ENCODE measurements at places on chromosomes 2 and 18. TPM values are rescaled to one million over a fixed set of nuclear protein-coding genes. Genes with fewer than 3 reads are reported as not detected.

DNA sequence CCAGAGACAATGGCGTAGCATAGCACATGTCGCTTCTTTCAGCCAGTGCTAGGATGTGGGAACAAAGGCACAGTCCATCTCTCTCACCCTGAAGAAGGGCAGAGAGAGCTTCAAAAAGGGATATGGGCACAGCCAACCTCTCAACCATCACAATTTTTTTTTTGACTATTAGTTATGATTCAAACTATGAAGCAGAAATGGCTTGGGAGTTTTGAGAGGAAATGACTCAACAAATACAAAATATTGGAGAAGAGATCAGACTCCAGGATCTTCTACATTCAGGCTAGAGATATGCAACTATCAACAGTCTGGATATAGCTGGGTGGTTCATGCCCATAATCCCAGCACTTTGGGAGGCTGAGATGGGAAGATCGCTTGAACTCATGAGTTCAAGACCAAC lies 109.1 kb downstream of the MCFD2 start:
- no peak for DNase-seq

The REG1B gene
- not detected for polyA plus RNA-seq

The PRSS56 gene
- 0.09 TPM for polyA plus RNA-seq

DNA sequence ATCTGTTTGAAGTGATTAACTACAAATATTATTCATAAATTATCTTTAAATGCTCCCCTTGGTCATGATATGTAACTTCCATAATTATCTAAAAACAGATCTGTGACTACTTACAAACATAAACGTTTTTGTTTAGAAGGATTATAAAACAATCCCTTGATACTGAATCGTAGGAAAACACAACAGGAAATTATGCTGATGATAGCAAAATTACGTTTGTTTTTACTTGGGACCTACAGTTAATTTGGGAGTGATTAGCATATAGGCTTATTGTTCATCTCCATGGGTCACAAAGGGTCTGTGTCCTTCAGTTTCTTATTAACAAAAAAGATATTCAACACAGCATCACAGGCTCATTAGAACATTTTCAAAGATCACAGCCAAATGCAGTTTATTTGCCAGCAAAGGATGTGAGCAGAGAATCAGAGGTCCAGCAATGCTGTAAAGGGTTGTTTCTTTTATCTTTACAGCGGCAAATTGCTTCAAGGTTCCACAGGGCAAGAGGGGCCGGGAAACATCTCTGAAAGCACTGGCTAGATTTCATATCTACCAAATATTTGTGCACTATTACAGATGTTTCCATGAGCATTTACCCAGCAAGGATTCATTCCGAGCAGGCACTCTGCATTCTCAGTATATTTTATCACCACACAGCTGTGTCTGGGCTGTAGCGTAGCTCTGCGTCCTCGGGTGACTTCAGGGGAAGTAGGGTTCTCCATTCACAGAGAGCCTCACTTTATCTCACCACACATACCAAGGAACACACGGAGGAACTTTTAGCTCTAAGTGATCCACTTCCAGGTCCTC lies 4.1 kb downstream of the CCDC195 start:
- DNase-seq: no peak

- no peak for DNase-seq
These were observed 136.4 kb downstream of the SH3RF3 start for GRCh38 chr2:109265369-109265768.

- no peak for DNase-seq
These were observed 245.4 kb downstream of the GALR1 start for GRCh38 chr18:77495079-77495478.

- DNase-seq: no peak
These were observed 650.4 kb downstream of the RNF144A start for GRCh38 chr2:7567646-7568045.

DNA sequence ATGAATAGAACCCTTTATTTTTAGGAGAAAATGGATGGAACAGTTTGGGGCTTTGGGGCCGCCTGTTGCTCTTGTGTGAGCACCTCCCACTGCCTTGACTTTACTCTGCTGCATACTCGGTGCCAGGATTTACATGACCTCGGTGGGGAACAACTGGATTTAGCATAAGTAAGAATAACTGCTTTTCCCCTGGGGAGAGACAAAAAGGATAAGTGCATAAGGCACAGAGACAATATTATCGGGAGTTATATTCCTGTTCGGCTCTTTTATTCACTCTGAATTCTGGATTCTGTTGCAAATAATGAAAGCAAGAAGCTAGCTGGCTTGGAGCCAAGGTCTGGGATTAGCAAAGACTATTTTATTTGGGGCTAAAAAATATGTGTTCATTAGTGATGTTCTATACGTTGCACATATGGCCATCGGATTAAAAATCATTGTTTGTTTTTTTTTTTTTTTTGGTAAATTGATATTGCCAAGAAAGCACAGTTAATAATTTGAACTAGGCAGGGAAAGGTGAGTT lies 69.8 kb downstream of the CYBRD1 start:
- no peak for DNase-seq

DNA sequence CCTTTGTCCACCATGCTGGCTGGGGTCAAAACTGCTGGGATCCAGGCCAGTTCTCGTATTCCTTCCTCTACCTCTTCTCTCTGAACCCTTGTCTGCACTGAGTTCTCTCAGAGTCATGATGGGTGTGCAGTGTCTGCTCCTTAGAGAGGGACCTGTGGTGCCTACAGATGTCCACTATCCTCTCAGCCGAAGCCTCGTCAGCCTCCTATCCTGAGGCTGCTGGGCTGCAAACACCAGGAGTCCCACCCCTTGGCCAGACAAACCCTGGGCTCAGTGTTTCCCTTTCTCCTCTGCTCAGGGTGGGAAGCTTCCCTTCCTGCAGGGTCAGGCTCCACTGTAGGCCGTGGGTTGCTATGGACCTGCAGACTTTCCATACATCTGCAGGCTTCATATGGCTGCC lies 2.3 kb downstream of the INPP5D start:
- no peak for DNase-seq

- no peak for DNase-seq
These were observed 29.2 kb downstream of the CDH2 start for GRCh38 chr18:28147674-28148171.

DNA sequence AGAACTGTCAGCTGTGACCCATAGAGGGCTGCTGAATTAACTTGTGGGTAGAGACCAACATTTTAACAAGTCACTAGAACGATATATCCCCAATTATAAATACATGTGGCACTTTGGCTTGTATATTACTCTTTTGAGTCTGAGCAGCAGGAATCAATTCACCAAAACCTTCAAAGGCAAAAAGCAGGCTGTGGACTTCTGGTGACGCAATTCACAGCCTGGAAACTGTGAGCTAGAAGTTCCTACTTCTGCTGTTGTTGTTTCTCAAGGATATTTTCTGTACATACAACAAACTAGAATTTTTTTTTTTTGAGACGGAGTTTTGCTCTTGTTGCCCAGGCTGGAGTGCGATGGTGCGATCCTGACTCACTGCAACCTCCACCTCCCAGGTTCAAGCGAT lies 37.3 kb downstream of the PTCD3 start:
- DNase-seq: no peak

DNA sequence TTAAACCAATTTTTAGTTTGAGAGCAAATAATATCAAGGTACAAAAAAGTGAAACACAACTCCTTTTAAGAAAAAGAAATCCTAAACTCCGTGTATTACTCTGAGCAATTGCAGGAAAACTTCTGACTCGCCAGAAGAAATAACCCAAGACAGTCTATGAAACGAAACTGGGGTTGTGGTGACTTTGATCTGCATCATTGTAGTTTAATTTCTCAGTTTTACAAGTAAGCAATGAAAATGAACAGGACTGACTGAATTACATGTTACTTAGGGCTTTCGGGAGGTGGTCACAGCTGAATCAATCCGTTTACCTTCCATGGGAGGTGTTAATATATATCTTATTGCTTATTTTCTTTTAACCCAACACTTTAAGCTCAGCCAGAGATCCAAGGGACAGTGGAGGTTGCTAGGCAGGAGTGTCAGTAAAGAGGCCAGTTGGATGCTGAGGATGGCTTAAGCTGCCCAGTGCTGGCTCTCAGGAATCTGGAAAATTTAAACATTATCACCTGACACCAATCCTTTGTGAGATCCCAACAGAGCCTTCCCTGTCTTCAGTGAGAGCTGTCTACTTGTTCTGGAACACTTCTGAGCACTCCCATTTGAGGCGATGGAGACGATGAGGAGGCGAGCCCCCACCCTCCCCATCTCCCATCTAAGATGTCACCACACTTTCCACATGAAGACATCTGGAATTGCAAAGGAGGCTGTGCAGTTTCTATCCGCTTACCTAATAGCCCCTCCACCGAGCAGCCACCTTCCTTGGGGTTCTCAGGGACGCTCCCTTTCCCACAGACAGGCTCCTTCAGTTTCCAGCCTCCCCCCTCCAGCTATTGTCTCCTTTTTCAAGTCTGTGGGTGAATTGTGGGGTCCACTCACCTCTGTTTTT lies 3.6 kb upstream of the RAB31 start:
- no peak for DNase-seq

DNA sequence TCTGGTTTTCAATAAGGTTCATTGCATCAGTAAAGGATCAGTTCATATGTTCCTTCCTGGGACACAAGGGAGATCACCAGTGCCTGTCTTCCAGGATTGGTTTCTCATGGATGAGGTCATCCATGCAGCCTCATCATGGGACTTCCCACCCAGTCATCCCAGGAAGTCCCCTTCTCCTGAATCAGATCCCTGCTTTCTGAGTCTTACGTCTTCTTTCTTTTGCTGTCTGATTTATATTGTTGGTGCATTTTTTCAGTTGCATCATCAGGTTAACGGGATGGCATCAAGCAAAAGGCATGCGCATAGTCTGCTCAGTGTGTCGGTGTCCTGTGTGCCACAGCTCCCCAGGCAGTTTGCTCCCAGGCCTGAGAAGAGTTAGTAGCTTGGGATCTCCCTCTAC lies 105.9 kb downstream of the SOX11 start:
- DNase-seq: no peak

- no peak for DNase-seq
These were observed 47.3 kb downstream of the QPCT start for GRCh38 chr2:37391711-37392110.

The LIMS3 gene
- 5.7 TPM for polyA plus RNA-seq

- peak; percentile 5 for DNase-seq
These were observed 62.1 kb upstream of the SLC16A14 start for GRCh38 chr2:230130668-230131364.

DNA sequence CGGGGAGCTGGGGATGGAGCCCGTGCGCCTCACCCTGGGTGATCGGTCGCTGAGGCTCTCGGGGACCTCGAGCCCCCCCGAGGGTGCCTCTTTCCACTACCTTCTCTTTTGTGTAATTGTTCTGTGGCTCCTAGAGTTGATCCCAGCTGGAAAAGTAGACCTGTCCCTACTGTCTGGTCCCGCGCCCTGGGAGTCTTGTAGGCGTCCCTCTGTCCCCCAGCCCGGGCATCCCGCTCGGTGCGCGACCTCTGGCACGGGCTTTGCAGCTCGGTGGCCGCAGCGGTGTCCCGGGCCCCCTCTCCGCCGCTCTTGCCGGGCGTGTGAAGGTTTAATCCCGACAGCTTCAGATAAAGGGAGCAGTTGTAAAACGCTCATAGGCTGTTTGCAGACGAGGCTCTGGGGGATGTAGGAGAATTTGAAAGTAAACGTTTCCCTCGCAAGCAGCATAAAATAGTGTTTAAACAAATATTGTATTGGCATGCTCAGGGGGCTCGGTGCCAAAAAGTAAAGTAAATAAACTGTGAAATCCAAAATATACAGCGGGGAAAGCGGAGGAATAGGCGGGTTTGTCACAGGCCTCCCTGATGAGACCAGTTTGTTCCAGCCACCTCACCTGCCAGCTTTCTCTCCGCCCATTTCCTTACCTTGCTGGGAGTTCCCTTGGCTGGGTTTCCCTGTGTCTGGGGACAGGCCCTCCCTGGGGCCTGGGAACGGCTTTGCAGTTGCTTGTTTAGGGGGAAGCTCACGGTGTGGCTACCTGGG lies 1.9 kb downstream of the GLI2 start:
- DNase-seq: no peak

DNA sequence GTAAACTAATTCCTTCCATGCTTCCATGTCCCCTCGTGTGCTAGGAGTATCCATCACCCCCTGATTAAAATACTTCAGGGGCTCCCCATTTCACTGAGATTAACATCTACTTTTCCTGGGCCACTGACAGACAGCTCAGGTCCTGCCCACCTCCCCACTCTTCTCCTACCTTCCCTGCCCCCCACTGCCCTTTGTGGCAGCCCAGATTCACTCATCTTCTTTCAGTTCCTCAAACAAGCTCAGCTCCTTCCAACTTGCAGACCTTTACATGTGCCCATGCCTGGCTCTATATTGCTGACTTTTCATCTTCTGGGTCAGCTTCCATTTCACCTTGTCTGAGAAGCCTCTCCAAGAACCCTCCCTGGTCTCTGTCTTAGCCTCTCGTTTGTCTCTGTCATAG lies 12.0 kb downstream of the RUFY4 start:
- no peak for DNase-seq

GRCh38 chr2:58291726-58292438 lies 50.8 kb upstream of the FANCL start:
- DNase-seq: no peak

GRCh38 chr2:138271467-138271866 lies 230.1 kb upstream of the SPOPL start:
- DNase-seq: no peak

The IL37 gene
- 0.22 TPM for polyA plus RNA-seq

The TNFAIP6 gene
- 2.3 TPM for polyA plus RNA-seq

The HSPE1 gene
- polyA plus RNA-seq: 286 TPM

DNA sequence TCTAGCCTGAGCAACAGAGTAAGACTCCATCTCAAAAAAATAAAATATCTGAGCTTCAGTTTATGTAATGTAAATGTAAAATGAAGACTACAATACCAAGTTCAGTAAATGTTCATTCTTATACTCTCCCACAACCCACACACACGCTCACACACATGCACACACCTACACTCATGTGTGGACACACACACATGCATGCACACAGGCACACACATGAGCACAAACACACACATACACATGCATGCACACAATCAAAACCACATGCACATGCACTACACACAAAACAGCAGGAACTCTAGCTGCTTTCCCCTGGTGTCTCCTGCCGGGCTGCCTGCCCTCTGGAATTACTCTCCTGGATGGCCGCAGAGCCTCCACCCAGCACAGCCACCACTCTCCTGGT lies 90.6 kb downstream of the GFPT1 start:
- DNase-seq: no peak

DNA sequence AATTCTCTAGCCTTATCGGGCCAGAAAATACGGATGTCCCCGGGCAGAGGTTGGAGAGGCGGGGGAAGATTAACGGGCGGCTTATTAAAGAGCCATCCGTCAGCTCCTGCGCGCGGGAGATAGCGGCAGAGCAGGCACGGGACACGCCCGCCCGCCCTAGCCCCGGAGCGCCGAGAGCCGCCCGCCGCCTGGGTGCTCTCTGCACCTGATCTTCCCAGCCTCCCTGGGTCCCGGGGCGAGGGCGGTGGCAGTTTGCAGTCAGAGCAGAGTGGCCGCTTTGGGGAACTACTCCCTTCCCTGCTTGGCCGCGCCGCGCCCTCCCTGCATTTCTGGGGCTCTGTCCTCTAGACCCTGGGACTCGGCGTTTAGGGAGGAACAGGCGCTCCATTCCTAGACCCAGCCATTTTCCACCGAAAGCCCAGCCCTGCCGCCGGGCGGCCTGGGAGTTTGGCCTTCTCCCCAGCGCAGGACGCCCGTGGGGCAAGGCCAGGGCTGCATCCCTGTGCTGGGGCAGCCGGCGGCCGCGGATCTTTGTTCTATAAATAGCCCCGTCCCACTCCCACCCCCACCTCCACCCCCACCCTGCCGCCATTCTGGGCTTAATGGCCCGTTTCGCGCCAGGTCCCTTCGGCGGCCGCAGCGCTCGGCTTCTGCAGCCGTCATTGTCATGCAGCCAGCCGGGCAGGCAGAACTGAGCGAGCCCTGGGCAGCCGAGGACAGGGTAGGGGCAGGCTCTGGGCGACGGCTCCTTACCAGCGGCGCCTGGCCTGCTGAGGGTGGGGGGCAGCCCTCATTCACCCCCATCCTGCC lies 6.6 kb downstream of the GAD1 start:
- DNase-seq: no peak

- no peak for DNase-seq
These were observed 137.9 kb downstream of the MYO5B start for GRCh38 chr18:50057009-50057408.
